ENCODE measurements at places on chromosomes 5 and 9.

DNA sequence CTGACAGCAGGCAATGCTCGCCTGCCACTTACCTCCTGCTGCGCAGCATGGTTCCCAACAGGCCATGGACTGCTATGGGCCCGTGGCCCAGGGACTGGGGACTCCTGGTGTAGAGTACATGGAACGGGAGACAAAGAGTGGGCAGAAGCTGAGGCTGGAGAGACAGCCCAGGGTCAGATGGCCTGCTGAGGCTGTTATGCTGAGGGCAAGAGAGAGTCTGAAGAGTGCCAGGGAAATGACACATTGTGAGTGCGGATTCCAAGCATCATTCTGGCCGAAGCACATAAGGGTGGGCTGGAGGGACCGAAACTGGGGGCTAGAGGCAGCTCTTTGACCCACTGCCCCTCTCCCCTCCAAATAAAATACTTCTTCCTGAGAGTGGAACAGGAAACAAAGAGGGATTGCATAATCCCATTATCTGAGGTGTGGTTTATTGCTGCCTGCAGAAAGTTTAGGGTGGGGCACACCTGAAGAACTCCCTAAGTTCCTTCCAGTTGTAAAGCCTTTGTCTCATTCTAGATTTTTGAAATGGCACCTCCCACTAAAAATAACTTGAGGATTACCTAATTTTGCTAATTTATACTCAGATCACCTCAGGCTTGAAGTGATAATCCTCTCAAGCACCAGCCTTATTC is 158.1 kb downstream of the ATP10B start:
- no peak overlapping the region for H3K4me3 ChIP-seq
- H3K27ac ChIP-seq = no peak overlapping the region
- DNase-seq = no peak
- H3K27me3 ChIP-seq = no peaks in the 10 kb centered on the region
- no peaks in the 10 kb centered on the region for H3K36me3 ChIP-seq

- H3K4me1 ChIP-seq = no peaks in the 10 kb centered on the region
- H3K36me3 ChIP-seq = no peaks in the 10 kb centered on the region
- H3K4me3 ChIP-seq = no peak overlapping the region
- peaks cover 34% of the 10 kb centered on the region for H3K27me3 ChIP-seq
Measured at GRCh38 chr9:135339378-135339973, 140.1 kb upstream of the PPP1R26 start.

- no peaks in the 10 kb centered on the region for H3K27me3 ChIP-seq
- peaks cover 9% of the 10 kb centered on the region for H3K36me3 ChIP-seq
- H3K4me1 ChIP-seq = peaks cover 62% of the 10 kb centered on the region
- no peak for DNase-seq
Measured at GRCh38 chr5:179766726-179767455, 26.9 kb upstream of the LTC4S start.

DNA sequence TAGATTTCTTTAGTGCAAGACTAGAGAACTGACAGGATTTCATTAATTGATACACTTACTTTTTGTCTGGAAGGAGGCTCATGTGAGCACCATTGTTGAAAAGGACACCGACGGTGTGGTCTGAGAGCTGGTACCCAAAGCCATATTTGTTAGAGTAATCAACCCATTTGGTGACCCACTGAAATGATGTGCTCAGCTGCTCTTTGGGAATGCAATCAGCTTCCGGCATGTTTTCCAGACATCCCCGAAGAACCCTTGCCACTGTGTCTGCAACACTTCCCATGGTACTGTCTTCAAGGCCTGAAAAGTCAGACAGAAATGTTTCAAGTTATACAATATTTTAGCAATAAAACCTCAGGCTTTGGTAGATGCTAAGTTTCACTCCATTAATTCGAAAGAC is 4.4 kb downstream of the PLK2 start:
- peaks cover 63% of the 10 kb centered on the region for H3K4me1 ChIP-seq
- H3K27ac ChIP-seq = no peak overlapping the region
- H3K36me3 ChIP-seq = peaks cover 41% of the 10 kb centered on the region
- H3K4me3 ChIP-seq = peak overlapping the region; percentile 64
- no peak for DNase-seq

- no peak overlapping the region for H3K27ac ChIP-seq
- peaks cover 5% of the 10 kb centered on the region for H3K36me3 ChIP-seq
- H3K4me3 ChIP-seq = peak overlapping the region; percentile 89
Measured at GRCh38 chr5:111509119-111509518, 3.2 kb downstream of the STARD4 start.

- no peak overlapping the region for H3K27ac ChIP-seq
- H3K36me3 ChIP-seq = peaks cover 1% of the 10 kb centered on the region
- H3K4me3 ChIP-seq = no peak overlapping the region
- no peaks in the 10 kb centered on the region for H3K27me3 ChIP-seq
- DNase-seq = no peak
Measured at GRCh38 chr5:109943701-109944235, 254.0 kb downstream of the MAN2A1 start.

- H3K4me1 ChIP-seq = peaks cover 7% of the 10 kb centered on the region
- no peak for DNase-seq
- no peak overlapping the region for H3K4me3 ChIP-seq
- no peaks in the 10 kb centered on the region for H3K36me3 ChIP-seq
Measured at GRCh38 chr5:135894276-135894675, 1.4 kb downstream of the IL9 start.

DNA sequence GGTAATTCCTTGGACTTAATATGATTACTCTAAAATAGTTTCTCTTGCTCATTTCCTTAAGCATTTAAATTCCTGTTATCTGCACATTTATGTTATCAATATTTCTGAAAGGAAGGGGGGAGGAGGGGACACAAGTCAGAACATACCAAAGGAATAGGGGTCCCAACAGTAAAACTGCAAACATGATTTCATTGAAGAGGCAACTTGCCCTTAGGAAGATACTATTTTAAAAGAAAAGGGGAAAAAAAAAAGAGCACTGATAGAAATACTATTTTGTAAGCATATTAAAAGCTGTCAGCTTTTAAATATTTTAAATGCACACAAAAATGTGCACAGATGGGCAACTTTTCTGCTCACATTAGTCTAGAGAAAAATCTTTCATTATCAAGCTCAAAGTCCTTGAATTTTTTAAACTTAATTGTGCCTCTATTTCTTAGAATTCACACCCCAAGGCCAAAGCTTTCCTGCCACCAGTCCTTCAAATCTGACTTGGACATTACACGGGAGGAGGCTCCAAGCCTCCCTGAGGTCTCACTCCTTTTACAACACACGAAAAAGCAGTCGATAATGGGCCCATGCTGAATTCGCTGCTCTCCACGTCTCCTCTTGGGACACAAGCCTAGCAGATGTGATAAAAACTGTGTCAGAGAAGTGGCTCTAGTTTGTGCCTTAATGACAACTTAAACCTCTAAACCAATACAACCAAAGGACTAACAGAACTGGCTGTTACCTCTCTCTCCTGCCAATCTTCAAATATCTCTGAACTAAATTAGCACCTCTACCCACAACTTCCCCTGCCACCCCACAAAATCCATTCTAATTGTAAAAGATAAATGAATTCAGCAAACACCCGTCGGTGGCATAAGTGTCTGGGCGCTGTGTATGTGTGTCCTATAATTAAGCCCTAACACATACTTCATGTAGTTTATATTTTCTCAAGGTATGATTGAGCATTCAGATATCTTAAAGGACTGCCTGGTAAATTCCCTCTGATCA is 154.3 kb downstream of the DENND1A start:
- no peaks in the 10 kb centered on the region for H3K4me1 ChIP-seq
- no peak for DNase-seq
- H3K36me3 ChIP-seq = no peaks in the 10 kb centered on the region
- H3K27ac ChIP-seq = no peak overlapping the region
- no peak overlapping the region for H3K4me3 ChIP-seq

GRCh38 chr5:35741971-35742370 is 114.7 kb upstream of the IL7R start:
- H3K27ac ChIP-seq = no peak overlapping the region
- no peaks in the 10 kb centered on the region for H3K4me1 ChIP-seq
- H3K27me3 ChIP-seq = peaks cover 17% of the 10 kb centered on the region
- peaks cover 3% of the 10 kb centered on the region for H3K36me3 ChIP-seq

DNA sequence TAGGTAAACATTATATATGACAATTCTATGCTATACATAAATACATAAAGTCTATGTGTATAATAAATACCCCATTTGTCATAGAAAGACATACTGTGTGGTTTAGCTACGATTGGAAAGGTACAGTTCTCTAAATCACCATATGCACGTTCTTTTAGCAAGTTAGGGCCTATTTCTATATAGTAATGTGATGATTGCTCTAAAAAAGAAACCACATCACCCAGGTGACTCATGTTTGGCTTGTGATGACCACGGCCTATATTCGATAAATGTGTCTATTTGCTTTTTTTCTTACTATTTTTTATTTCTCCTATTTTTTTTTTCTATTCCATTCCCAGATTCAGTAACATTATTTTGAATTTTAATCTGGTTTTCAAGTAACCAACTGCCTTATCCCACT is 34.7 kb downstream of the RETREG1 start:
- no peak overlapping the region for H3K27ac ChIP-seq
- peaks cover 9% of the 10 kb centered on the region for H3K4me1 ChIP-seq
- no peaks in the 10 kb centered on the region for H3K27me3 ChIP-seq
- no peak overlapping the region for H3K4me3 ChIP-seq

DNA sequence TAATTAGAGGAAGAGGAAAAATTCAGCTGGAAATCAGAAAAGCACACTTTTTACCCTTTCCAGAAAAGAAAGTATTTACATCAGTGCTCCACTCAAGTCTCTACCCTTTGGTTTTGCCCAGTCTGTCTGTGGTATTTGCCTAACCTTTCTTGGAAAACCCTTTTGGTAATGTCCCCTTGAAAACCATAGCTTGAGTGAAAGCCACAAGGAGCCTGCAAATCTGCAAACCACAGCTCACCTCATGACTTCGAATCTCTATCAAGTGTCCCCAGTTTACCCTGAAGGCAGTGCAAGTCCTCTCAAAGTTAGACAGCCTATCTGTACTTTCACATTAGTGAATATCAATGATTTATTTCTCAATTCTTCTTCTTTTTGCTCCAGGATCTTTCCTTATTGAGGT is 162.1 kb upstream of the TSLP start:
- H3K4me1 ChIP-seq = peaks cover 26% of the 10 kb centered on the region
- peaks cover 6% of the 10 kb centered on the region for H3K27me3 ChIP-seq
- DNase-seq = no peak

- DNase-seq = no peak
- peak overlapping the region; percentile 80 for H3K27ac ChIP-seq
- no peak overlapping the region for H3K4me3 ChIP-seq
- no peaks in the 10 kb centered on the region for H3K36me3 ChIP-seq
Measured at GRCh38 chr5:119300311-119300670, 55.5 kb upstream of the TNFAIP8 start.

GRCh38 chr9:99720455-99721050 is 101.1 kb upstream of the NR4A3 start:
- no peak overlapping the region for H3K4me3 ChIP-seq
- H3K27ac ChIP-seq = no peak overlapping the region

DNA sequence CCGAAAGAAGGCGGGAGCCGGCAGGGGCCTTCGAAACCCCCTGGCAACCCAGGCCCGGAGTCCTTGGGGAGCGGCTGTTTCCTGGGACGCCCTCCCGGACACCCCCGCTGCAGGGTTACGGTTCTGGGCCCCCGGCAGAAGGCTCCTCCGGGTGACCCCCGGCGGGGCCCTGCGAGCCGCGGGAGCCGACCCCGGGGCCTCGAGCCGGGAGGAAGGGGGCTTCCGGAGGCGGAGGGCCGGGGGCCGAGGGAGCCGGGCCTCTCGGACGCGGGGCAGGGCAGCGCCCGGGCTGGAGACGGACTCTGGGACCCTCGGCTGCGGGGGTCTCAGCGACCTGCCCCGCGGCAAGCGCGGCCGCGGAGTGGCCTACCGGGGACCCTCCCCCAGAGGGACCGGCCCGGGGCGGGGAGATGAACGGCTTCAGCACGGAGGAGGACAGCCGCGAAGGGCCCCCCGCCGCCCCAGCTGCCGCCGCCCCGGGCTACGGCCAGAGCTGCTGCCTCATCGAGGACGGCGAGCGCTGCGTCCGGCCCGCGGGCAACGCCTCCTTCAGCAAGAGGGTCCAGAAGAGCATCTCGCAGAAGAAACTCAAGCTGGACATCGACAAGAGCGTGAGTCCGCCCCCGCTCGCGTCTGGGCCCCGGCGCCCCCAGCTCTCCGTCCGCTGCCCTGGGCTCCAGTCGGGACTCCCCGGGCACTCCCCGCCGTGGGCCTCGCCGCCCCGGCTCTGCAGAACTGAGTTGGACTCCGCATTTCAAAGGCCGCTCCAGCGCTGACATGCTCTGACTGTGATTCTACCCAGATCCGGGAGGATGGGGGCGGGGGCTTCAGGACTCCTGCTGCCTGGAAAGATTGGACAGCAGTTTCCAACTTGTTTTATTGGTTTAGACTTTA is 645 bp downstream of the SAP30L start:
- peaks cover 7% of the 10 kb centered on the region for H3K36me3 ChIP-seq
- peak; percentile 94 for DNase-seq
- peak overlapping the region; percentile 82 for H3K4me3 ChIP-seq
- H3K4me1 ChIP-seq = peaks cover 36% of the 10 kb centered on the region
- no peaks in the 10 kb centered on the region for H3K27me3 ChIP-seq

- DNase-seq = no peak
- peaks cover 10% of the 10 kb centered on the region for H3K27me3 ChIP-seq
- H3K36me3 ChIP-seq = no peaks in the 10 kb centered on the region
- no peak overlapping the region for H3K4me3 ChIP-seq
- H3K4me1 ChIP-seq = no peaks in the 10 kb centered on the region
Measured at GRCh38 chr5:55773057-55773456, 35.2 kb downstream of the DDX4 start.

DNA sequence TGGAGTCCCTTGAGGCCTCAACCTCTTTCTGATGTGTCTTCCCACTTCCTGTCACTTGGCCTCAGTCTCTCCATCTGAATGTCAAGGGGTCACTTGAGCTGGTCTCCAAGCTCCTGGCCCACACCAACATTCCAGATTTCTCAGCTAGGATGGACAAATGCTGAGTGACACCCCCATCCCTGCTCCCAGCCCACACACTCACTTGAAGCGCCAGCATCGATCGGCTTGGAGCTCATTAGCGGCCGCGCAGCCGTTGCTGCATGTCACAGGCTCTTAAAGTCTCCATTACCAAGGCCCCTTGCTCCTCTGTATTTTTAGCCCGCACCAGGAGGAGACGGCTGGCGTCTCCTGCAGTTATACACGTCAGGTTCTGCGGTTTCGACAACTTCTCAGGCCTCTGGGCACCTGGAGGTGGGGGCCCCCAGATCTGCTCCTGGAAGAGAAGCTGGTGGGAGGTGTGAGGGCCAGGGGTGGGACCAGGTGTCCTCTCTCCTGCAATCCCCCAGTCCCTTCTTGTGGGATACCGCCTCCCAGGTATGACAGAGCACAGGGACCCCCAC is 33.4 kb upstream of the ARAP3 start:
- peaks cover 39% of the 10 kb centered on the region for H3K27me3 ChIP-seq
- no peaks in the 10 kb centered on the region for H3K4me1 ChIP-seq
- H3K27ac ChIP-seq = no peak overlapping the region
- no peak for DNase-seq
- H3K4me3 ChIP-seq = no peak overlapping the region

DNA sequence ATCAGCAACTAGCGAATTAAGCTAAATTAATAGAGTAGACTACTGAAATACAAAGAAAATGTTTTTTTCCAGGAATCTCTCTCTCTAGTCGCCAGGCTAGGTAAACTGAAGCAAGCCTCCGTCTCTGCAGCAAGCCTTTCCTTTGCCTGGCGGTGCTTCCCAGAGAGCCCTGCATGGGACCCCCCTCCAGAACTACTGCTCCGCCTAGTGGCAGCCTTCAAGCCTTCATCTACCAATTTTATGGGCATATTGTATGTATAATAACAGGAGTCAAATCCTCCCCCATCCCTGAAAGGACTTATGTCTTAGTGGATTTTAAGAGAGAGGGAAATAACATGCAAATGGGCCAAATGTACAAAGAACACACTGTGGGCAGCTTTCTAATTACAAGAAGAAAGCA is 241.9 kb downstream of the SAXO1 start:
- H3K4me3 ChIP-seq = no peak overlapping the region
- peaks cover 24% of the 10 kb centered on the region for H3K4me1 ChIP-seq
- DNase-seq = no peak
- H3K27ac ChIP-seq = no peak overlapping the region
- no peaks in the 10 kb centered on the region for H3K27me3 ChIP-seq

Data from chondrocyte (in vitro differentiated cells).